GM10248 (cell line): ENCODE measurements at places on chromosomes 5 and 9.

- DNase-seq = peak; percentile 58
Observed at GRCh38 chr9:85522459-85523092, 219.2 kb downstream of the AGTPBP1 start.

GRCh38 chr9:136200424-136200823, 4.5 kb downstream of the LHX3 start:
- DNase-seq = no peak

DNA sequence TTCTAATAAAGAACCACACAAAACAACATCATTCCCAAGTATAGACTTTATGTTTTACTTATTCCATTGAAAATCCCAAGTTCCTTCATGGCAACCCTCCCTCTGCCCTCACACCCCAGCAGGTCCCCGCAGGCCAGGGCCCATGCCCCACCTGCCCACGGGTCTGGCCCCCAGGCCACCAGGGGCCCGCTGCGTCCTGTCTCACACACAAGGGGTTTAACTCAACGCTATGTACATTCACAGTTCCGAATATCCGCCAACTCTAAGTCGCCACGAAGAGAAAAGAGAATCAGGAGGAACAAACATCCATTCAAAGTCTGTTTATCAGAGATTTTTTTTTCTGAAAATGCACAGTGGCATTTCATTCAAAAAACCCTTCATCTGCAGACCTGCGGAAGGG, 16.2 kb upstream of the SLC6A3 start:
- DNase-seq = no peak

GRCh38 chr9:85600675-85601263, 141.0 kb downstream of the AGTPBP1 start:
- no peak for DNase-seq

GRCh38 chr5:72555871-72556270, 48.7 kb upstream of the ZNF366 start:
- DNase-seq = no peak

DNA sequence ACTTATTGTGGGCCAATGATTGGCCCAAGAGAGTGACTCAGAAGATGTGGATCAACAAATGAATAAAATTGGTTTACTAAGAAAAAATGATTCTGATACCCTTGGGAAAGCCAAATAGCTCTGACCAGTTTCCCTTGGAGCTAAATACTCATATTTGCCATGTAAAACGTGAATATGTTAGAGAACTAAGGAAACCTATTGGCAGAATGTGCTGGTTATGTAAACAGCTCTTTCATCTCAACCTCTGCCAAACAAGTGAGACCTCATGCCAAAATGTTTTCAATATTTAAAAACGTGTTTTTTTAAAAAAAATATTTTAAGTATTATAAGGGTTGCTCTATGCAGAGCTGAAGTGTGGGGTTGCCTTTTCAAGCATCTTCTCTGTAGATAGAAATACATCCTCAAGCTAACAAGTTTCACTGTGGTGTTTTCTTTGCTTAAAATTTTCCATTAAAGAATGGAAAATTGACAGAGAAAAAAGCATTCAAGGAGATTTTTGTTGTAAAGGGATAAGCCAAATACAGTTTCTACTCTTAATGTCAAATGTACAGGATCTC, 186.9 kb upstream of the TUT7 start:
- no peak for DNase-seq

- DNase-seq = no peak
Observed at GRCh38 chr5:135534609-135535419, 950 bp downstream of the NEUROG1 start.

- DNase-seq = no peak
Observed at GRCh38 chr5:170200876-170201275, 31.9 kb upstream of the C5orf58 start.

- no peak for DNase-seq
Observed at GRCh38 chr9:107486674-107487520, 2.7 kb downstream of the KLF4 start.

- DNase-seq = peak; percentile 29
Observed at GRCh38 chr9:4769321-4770080, 23.2 kb upstream of the RCL1 start.

- DNase-seq = no peak
Observed at GRCh38 chr5:80143491-80143890, 108.3 kb downstream of the THBS4 start.

- DNase-seq = no peak
Observed at GRCh38 chr9:111980398-111980797, 83.8 kb downstream of the UGCG start.

- no peak for DNase-seq
Observed at GRCh38 chr5:150622157-150622556, 18.3 kb upstream of the SYNPO start.

DNA sequence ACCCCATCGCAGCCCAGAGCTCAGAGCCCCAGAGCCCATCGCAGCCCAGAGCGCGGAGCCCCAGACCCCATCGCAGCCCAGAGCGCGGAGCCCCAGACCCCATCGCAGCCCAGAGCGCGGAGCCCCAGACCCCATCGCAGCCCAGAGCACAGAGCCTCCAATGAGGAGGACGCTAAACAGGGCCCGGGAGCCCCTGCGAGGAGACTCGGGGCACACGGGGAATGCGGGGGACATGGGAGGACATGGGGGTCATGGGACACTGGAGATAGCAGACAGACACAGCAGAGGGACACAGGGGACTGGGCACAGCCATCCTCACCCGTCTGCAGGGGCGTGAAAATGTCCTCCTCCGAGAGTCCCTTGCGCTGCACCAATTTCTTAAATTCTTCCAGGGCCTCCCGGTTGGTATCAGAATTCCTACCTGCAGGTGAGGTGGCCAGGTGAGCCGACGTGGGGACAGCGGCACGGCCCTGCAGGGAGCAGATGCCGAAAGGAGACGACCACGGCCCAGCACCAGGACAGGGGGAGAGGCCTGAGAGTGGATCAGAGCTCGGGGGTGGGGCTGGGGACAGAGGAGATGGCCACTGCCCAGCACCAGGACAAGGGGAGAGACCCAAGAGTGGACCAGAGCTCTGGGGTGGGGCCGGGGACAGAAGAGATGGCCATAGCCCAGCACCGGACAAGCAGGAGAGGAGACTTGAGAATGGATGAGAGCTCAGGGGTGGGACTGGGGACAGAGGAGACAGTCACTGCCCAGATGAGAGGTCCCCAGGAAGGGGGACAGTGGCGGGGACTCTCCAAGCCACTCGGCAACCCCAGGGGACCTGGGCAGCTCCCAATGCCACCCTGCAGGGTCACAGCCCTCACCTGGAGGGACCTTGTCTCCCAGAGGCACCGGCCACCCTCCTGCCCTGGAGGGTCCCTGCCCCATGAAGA, 2.8 kb downstream of the OBP2B start:
- DNase-seq = no peak

DNA sequence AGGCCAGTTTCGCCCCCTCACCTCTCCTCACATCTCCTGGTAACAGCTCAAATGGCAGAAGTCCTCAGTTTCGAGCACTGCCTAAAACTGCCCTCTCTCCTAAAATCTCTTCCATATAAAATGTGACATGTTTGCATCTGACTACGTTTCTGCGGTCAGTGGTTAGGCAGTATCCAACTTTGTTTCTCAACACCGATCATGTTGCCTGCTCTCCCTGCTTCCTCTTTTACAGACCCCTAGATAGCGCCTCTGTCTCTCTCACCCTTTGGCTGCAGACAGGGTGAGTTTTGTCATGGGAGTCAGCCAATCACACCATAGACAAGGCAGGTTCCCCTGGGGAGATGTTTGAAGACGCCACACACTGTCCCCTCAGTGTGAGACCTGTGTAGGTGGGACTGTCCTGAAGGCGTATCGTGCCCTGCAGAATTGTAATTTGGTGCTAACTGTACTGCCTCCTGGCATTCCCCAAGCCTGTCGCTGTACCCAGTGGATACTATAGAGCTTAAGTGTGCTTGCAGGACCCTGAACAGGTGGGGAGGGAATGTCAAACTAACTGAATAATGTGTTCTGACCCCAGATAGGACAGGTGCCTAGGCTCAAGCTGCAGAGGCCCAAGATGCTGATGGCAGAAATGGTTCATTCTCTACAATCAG, 1.1 kb downstream of the HEXB start:
- DNase-seq = peak; percentile 57

DNA sequence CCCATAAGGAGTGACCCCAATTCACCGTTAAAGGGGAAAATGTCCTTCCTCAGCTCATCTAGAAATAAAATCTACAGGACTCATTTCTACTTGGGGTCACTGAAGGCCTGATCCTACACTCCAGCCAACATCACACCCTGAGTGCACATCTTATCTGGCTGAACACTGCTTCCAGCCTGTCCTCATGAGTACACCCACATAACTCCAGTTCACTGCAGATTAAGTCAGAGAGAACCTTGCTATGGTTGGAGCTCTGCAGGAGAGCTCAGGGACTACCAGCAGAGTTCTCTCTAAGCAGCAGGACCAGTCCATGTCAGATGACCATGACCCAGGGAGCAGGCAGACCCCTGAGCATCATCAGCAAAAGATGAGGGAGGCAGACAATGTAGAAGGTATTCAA, 126.9 kb upstream of the MAP3K1 start:
- DNase-seq = no peak

DNA sequence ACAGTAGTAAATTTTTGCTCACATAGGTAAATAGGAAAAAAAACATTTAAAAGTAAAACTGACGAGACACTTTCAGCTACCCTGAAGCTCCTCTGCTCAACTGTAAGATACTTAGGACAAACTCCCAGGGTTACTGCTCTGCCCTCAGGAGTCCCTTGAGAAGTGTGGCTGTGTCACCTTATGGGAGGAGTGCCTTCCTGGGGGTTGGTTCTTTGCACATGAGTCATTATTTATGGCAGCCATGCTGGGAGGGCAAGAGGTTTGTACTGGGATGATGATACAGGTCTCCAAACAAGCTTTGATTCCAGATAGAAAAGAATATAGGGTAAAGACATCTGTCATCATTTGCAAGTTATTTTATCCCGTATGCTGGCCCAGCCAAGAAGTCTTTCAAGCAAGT, 45.9 kb downstream of the TTC1 start:
- DNase-seq = no peak

- DNase-seq = no peak
Observed at GRCh38 chr9:9117866-9118265, 1318.3 kb upstream of the DMAC1 start.

GRCh38 chr5:150159741-150160179, 4.1 kb upstream of the PDGFRB start:
- peak; percentile 43 for DNase-seq

DNA sequence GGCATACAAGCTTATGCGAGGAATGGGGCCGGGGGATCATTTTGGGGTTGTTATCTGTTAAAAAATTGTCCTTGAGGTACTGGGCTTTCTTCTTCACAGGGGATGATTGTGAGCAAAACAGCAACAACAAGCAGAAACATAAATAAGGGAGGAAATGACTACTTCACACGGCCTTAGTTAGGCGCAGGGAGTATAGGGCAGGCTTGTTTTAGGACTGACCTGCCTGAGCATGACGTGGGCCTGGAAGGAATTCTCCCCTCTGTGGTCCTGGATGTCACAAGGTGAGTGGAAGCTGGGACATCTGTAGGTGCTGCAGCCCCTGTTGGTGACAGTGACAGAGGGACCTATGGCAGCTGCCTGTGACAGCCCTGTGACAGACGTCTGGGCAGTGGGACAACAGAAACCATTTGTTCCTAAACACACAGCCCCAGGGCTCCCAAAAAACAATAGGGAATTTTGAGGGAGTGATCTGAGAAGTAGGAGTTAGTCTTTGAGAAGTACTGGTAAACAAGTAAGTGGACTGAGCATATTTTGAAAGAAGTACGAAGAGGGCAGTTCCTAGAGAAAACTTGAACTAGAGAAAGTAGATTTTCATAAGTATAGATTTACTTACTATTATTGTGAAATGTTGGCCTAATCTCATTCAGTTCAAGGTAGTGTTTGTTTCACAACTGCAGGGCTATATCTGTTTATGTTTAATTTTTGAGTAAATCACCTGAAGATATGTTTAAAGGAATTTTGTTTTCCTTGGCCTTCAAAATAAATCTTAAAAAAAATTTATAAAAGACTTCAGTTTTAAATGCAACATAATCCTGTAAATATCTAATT, 113.1 kb downstream of the KDM4C start:
- DNase-seq = no peak

GRCh38 chr9:4416467-4416866, 73.8 kb upstream of the SLC1A1 start:
- DNase-seq = no peak

DNA sequence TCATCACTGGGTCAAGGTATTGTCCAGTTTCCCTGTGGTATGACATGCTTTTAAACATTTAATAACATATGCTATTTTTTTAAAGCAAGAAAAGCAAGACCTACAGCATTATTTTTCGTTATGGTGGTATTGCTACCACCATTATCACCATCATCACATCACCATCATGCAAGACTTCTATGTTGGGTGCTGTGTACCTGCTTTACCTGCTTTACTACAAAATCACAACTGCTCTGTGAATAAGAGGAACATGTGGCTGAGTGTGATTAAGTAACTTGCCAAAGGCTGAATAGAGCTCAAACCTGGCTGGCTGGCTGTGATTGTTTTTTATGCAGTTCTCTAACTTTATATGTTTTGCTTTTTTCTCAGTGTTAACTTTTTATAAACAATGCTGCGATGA, 140.8 kb upstream of the CLINT1 start:
- no peak for DNase-seq

- peak; percentile 9 for DNase-seq
Observed at GRCh38 chr5:63961598-63962161, 565 bp downstream of the HTR1A start.

DNA sequence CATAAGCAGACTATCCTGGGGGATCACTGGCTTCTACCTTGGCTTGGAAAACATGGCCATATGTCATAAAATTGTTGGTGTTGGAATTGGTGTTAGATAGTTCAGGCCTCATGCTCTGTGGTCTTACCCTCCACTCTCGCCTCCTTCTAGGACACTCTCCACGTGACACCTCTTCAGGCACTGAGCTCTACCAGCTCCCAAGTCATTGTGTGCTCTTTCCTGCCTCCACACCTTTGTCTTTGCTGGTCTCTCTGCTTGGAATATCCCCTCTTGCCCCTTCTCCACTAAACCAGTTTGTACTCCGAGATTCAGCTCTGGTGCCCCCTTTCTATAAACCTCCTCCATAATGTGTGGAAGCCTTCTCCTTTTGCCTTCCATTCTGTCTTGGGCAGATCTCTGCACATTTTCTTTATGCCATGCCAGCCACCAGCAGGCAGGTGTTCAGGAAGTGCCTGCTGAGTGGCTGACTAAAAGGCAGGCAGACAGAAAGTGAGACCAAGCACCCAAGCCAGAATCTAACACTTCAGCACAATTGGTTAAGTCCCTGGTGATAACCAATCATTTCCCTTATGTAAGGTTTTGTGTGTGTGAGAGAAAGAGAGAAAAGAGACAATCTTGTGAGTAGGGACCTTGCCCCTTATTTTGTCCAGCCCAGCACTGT, 37.7 kb downstream of the SAR1B start:
- DNase-seq = peak; percentile 57

GRCh38 chr5:54867310-54867944, 118.0 kb downstream of the ESM1 start:
- peak; percentile 38 for DNase-seq

GRCh38 chr9:113516840-113517577, 53.5 kb downstream of the RGS3 start:
- DNase-seq = peak; percentile 88

GRCh38 chr5:158559643-158560042, 540.1 kb downstream of the EBF1 start:
- DNase-seq = no peak

- peak; percentile 29 for DNase-seq
Observed at GRCh38 chr9:19665146-19665863, 123.5 kb downstream of the SLC24A2 start.
